GM12878 (cell line): ENCODE measurements at places on chromosomes 4 and X. TPM values are rescaled to one million over a fixed set of nuclear protein-coding genes. Genes with fewer than 3 reads are reported as not detected.

Gene RRH
- total RNA-seq = not detected in 2 replicates

Gene GPR82
- 0.13 and 0.28 TPM in 2 replicates for total RNA-seq

GRCh38 chrX:134649770-134650169 lies 8.5 kb downstream of the PLAC1 start:
- no peak for DNase-seq

DNA sequence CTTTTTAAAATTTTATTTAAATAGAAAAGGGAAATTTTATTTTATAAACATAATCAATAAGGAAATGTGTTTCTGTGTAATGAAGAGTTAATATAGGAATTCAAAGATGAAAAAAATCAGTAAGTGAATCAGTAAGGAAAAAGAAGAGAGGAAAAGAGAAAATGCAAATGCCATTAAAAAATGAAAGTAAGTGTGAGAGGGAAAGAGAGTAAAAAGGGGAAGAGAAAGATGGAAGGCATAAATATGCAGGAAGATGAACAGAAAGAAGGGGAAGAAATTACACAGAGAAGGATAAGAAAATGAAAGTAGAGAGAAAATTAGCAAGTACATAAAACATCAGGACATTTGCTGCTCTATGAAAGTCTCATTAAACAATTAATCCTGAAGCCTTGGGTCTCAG lies 349.9 kb downstream of the FSTL5 start:
- no peak for DNase-seq

- no peak for DNase-seq
Observed at GRCh38 chr4:153594210-153594609, 89.9 kb upstream of the TLR2 start.

DNA sequence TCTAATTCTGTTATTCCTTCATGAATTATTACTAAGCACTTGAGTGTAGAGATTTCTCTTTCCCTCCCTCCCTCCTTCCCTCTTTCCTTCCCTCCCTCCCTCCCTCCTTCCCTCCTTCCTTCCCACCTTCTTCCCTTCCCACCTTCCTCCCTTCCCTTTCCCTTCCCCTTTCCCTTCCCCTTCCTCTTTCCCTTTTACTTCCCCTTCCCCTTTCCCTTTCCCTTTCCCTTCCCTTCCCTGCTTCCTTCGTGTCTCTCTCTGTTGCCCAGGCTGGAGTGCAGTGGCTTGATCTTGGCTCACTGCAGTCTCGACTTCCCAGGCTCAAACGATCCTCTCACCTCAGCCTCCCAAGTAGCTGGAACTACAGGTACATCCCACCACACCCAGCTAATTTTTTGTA lies 49.4 kb upstream of the RAB40AL start:
- no peak for DNase-seq

- no peak for DNase-seq
Observed at GRCh38 chrX:139831675-139832456, 101.0 kb downstream of the ATP11C start.

GRCh38 chr4:85543832-85544231 lies 68.9 kb downstream of the ARHGAP24 start:
- no peak for DNase-seq
